ENCODE measurements at places on chromosomes 6 and 20.

DNA sequence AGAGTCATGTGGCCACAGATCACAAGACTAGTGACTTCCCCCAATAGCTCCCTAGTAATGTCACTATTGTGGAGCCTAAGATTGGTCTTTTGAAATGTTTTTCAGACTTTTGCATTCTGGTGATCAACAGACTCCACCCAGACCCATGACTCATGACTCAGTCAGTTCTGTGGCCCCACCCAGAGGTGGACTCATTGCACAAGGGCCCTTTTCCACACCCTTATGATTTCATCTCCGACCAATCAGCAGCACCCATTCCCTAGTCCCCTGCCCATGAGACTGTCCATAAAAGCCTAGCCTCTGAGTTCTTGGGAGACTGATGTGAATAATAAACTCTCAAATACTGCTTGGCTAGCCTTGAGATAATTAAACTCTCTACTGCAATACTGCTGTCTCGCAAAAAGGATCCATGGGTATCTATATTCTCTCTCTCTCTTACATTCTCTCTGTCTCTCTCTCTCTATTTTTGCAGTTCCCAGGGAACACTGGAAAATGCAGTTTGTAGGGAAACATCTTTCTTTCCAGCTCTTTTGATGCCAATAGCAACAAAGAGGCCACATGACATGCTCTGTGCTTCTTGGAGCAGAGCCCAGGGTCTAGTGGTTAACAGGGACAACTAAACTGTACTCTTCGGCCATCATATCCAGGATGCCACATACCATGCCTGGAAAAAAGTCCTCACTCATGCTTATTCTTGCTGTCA lies 71.3 kb upstream of the IYD start:
- peak; percentile 40 for DNase-seq

- no peak for DNase-seq
Observed at GRCh38 chr20:19926591-19926990, 90.6 kb upstream of the NAA20 start.

- peak; percentile 44 for DNase-seq
Observed at GRCh38 chr6:22821664-22822320, 252.4 kb downstream of the HDGFL1 start.

DNA sequence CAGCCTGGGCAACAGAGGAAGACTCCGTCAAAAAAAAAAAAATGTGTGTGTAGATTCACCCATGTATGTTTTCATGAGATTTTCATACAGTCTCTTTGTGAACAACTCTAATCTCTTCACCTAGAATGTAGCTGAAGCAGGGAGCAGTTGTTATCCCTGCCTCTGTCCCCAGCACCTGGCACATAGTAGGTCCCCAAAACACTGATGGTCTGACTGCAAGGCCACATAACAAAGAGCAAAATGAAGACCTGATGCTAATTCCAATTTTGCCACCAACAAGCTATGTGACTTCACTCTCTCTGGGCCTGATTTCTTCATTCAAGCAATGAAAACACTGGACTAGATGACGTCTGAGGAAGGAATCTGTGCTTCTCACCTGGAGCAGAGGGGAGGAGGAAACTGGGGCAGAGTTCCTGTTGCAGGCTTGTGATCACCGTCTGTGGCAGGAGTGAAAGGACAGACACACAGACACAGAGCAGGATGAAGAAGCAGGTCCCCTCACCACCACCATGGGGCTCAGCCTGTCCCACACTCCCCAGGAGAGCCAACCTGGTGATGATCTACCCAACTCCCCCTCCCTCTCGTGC lies 4.6 kb downstream of the SLC44A4 start:
- DNase-seq, result no peak

DNA sequence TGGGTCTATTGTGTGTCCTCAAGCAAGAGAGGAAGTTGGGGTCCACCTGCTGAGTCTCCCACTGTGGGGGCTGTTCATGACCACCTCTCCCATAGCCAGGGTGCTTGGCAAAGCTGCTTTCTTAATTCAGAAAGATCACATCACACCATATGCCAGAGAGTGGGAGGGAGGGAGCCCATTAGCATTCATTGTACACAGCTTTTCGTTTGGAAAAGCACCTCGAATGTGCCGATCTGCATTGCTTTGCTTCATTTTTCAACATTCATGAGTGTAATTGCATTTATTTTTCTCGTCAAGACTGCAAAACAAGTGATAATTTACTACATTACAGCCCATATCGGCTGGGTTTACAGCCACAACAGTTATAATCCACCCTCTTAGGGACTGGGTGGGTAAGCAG lies 327.3 kb downstream of the PTPRT start:
- DNase-seq, result no peak

GRCh38 chr20:15287329-15287728 lies 949.9 kb upstream of the FLRT3 start:
- no peak for DNase-seq

GRCh38 chr20:21246161-21246560 lies 57.0 kb upstream of the XRN2 start:
- no peak for DNase-seq

- no peak for DNase-seq
Observed at GRCh38 chr20:49563015-49563980, 4.6 kb downstream of the PTGIS start.

DNA sequence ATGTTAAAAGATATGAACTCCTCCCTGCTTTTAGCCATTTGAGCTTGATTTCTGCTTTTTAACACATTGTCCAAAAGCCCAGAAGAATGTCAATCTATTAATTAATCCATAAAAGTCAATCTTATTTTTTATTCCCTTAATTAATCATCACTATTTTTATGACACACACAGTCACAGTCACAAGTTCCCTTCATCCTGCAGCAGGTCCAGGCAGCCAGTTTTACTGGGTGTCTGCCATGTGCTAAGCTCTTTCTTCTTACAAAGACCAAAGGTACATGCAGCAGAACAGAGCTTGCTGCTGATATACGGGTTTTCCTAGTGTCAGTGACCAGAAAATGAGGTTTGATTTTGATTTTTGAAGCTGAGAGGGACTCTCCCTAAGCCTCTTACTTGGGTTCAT lies 53.3 kb upstream of the SLC22A23 start:
- no peak for DNase-seq

GRCh38 chr6:42095094-42095493 lies 44.8 kb downstream of the TAF8 start:
- DNase-seq, result no peak

GRCh38 chr6:32974541-32975308 lies 6.3 kb downstream of the BRD2 start:
- DNase-seq, result no peak

GRCh38 chr6:151723152-151723551 lies 84.3 kb upstream of the ESR1 start:
- no peak for DNase-seq

DNA sequence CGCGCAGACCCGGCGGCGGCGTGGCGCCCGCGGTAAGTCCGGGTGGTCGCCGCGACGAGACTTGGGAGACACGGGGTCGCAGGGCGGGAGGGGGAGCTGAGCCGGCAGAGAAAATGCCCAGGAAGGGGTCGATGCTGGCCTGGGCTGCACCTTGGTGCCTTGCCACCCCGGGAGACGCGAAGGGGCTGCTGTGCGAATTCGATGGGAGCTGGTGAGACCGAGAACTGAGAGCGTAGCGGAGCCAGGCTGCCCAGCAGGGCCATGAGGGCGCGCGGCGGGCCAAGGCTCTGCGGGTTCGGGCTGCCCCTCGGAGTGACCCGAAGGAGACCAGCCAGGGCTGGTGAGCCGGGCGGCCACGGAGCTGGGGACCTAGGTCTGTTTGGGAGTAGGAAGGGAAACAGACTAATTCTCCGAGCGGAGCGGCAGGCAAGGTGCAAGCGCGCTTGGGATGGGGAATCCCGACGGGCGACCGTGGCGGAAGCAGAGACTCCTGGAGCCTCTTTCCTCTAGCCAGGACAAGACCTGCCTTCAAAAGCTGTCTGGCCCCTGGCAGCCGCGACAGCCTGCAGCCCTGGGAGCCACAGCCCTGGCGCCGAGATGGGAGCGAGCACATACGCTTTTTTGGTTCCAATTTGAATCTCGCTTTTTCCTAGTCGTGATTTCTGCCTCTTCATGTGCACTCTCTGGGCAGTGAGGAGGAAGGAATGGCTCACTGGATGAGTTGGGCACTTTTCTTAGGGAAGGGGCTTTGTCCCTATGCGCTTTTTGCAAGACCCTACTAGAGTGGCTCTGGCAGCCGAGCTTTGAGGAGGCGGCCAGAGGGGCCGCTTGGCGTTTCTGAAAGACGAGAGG lies 691 bp downstream of the SYNDIG1 start:
- peak; percentile 43 for DNase-seq

DNA sequence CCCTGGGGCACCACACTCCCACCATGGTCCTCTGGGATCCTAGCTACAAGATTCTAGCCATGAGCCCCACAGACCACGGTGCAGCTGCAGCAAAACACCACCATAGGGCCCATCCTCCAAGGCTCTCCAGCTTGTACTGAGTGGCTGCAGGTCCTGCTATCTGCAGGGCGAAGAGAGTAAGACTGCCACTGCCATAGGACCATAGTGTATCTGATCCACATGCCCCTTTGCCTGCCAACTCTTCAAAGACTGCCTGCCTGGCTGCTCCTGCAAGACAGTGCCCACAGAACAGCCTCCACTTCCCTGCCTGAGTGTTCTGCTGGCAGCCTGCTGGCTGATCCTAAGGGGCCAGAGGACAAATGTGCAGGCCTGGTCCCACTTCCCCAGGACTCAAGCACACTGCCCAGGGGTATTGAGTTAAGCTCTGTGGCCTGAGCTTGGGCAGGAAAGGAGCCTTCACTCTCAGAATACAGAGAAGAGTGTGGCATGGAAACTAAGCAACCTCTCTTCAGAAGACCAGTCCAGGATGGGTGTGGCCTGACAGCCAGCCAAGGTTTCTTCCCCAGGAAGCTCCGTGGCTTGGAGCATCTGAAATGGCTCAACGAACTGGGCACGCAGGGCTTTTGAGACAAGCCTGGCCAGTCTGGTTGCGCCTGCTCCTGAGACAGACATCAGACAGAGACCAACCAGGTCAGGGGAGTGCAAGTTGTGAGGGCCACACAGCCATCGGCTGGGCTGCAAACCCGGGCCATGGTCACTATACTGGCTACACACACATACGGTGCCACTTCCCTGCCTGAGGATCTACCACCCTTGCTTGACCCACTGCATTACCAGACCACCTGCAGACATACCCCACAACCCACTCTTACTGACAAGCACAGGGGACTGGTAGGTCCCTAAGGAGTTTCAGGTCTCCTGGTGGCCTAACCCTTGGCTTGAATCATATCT lies 54.5 kb downstream of the RNGTT start:
- DNase-seq, result peak; percentile 9

GRCh38 chr6:46882645-46883044 lies 39.1 kb downstream of the ADGRF5 start:
- no peak for DNase-seq

DNA sequence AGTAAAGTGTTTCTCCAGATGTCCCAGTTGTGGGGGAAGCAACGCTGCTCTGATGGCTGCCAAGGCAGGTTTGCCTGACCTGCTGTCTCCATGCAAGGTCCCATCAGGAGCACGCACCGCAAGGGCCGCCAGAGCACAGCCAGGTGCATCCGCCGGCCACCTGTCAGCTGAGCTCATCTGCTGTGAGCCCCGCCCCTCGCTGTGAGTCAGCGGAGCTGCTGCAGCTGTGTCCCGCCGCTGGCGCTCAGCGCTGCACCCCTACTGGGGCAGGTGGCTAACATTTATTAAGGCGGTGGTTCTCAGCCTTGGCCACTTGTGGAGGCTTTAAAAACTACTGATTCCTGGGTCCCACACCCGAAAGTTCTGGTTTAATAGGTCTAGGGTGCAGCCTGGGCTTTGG lies 225.7 kb downstream of the UST start:
- no peak for DNase-seq

GRCh38 chr6:41649596-41649995 lies 11.3 kb downstream of the MDFI start:
- DNase-seq, result no peak

DNA sequence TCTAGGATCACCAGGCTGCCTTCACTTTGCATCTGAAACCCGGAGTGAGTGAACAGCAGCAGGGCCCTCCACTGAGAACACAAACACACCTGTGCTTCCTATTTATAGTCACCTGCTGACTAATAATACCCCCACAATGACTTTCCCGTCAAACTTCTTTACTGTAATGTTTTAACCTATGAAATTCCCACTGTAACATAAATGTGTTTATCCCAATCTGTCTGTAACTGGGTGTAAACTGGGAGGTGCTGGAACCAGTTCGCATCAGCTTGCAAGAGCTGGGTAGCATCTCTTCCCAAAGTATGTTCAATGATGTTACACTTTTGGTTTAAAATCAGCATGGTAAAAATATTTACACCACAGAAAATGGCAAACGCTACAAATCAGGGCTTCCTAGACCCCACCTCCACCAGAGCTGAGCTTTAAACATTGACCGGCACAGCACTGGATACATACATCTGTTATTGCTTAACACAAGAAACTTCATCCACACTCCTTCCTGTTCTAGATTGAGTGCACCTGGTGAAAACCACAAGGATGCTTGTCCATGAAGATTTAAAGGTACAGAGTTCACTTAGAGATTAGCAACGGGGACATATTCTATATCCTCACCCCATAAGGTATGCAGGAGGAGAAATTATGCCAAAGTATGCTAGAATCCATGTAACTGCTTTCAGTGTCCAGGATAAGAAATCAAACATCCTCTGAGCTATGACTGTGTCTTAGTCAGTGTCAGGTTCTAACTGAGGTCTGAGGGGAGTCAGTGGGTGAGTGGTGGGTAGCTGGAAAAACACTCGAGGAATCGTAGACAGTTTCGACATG lies 79.0 kb downstream of the ALDH8A1 start:
- no peak for DNase-seq

GRCh38 chr6:155177363-155177961 lies 86.4 kb upstream of the CLDN20 start:
- peak; percentile 37 for DNase-seq

- DNase-seq, result no peak
Observed at GRCh38 chr6:25927178-25927577, 3.3 kb downstream of the SLC17A2 start.

GRCh38 chr6:6730831-6731230 lies 142.3 kb downstream of the LY86 start:
- peak; percentile 91 for DNase-seq

DNA sequence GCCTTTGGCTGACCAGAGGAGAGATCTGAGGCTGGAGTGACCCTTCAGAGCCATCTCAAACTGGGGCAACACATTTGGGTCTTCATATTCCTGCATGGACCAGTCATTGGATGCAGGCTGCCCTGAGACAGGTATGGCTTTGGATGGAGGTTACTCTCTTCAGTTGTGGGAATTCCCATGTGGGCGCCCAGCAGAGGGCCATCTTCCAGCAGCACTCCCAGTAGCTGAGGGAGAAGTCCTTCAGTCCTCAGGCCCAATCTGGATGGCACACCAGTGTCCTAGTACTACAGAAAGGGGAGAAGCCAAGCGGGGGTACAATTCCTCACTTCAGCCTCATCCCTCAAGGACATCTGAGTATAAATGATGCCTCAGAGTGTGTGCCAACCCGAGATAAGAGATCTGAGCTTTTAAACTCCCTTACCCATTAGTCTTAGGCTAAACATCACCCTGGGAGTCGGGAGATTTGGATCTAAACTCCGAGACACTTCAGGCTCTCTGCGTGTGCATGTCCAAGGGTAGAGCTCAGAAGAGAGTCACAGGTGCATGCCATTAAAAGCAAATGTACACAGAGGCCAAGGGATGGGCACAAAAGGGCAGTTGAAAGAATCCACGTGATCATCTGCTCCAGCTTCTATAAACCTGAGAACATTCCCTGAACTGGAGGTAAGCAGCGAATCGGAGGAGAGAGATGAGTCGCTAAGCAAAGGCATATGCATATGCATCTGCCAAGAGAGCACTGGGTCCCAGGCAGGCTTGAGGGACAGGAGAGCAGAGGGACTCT lies 204.6 kb downstream of the CD83 start:
- DNase-seq, result no peak

GRCh38 chr6:166317261-166318212 lies 9.3 kb upstream of the PRR18 start:
- DNase-seq, result no peak

All from AG20443 (cell line).